ENCODE measurements at places on chromosomes 11 and 22. TPM values are rescaled to one million over a fixed set of nuclear protein-coding genes. Genes with fewer than 3 reads are reported as not detected.

GRCh38 chr11:75450826-75451821 lies 18.1 kb upstream of the KLHL35 start:
- DNase-seq, result peak; percentile 46

DNA sequence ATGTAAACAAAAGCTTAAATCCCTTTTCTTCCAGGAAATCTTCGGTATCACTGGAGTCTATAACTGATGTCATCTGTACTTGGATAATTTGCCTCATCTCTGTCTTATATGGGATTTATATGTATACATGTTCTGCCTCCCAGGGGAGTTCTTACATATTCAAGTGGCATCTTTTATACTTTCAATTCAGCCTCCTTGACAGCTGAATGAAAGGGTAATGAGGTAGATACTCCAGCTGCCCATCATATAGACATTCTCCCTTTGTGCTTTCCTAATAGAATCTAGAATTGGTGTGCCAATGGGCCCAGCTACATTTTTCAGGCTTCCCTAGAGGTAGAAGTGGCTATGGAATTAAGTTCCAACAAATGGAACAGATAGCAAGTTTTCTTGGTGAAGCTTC lies 223.8 kb downstream of the LRRC4C start:
- DNase-seq, result no peak

DNA sequence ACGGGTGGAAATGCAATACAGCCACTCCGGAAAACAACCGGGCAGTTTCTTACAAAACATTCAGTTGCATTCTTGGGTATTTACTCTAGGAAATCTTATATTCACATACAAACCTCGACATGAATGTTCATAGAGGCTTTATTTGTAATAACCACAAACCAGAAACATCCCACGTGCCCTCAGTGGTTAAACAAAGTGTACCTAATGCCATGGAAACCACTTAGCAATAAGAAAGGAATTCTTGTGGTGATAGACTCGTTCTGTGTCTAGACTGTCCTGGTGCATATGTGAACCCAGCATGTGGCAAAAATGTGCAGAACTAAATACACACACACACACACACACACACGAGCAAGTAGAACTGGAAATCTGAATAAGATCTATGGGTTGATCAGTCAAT lies 1073.3 kb downstream of the TBC1D22A start:
- DNase-seq, result no peak

DNA sequence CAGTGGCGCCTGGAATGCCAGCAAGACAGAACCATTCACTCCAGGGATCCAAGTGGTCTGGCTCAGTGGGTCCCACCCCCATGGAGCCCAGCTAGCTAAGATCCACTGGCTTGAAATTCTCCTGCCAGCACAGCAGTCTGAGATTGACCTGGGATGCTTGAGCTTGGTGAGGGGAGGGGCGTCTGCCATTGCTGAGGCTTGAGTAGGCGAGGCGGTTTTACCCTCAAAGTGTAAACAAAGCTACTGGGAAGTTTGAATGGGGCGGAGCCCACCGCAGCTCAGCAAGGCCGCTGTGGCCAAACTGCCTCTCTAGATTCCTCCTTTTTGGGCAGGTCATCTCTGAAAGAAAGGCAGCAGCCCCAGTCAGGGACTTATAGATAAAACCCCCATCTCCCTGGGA lies 125.7 kb upstream of the DDI1 start:
- DNase-seq, result no peak

DNA sequence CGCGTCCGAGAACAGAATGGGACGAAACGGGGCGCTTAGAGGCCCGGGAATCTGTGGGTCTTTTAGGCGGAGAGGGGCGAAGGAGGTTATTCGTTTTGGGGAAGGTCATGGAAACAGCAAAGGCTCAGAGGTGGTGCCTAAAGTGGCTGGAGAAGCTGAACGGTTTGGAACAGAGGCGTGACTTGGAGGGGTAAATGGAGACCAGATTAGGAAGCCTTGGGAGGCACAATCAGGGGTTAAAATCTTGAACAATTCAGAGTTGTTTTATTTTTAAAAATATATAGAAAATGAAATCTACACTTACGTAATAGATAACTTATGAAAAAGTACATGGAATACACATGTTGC lies 247 bp upstream of the PLAAT5 start:
- no peak for DNase-seq

DNA sequence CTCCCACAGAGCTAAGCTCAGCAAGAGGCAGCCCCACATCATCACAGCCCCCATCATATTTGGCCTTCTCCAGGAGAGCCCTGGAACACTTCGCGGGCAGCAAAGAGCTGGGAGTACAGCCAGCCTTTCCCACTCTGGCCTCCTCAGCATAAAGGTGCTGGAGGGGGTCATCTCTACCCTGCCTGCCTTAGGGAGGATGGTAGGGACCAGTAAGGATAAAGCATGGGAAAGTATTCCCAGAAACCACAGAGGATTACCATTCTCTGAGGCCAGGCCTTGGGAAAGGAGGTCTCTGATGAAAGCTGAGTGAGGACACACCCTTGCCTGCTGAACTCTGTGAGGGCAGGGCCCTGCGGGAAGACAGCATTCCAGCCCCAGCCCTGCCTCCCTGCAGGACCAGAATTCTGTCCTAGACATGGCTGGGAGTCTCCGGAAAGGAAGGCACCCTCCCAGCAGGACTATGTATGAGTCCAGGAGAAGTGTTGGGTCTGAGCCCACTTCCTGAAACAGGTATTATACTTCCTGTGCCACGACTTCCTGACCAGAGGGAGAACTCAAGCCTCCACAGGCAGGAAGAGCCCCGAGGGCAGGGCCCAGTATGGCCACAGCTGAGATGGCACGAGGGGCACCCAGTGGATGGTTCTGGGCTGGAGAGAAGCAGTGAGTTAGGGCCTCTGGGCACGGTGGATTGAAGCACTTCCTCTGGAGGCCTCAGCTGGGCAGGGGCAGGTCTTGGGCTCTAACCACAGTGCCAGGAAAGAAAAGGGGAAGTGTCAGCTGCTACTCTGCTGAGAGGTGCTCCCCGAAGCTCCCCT lies 12.9 kb upstream of the CASTOR1 start:
- DNase-seq, result no peak

The APLP2 gene
- 37.8 TPM for total RNA-seq

The APOBEC3G gene
- total RNA-seq, result 115 TPM

The GRIK4 gene
- total RNA-seq, result not detected

The TRIM49 gene
- not detected for total RNA-seq

Data from activated T-cell treated with anti-CD3 and anti-CD28 coated beads, Interleukin-2, amount 50 U/mL, for 72 hours (primary cell).